ENCODE measurements at places on chromosomes 4 and X.
A peak's percentile ranks its signal among the peaks of the same experiment; 100 is the strongest.

- DNase-seq, result peak; percentile 52
Measured at GRCh38 chr4:1644891-1645657, 39.0 kb downstream of the FAM53A start.

GRCh38 chr4:5137927-5138326, 86.6 kb downstream of the STK32B start:
- no peak for DNase-seq

GRCh38 chr4:86879641-86880040, 12.6 kb downstream of the C4orf36 start:
- DNase-seq, result no peak

GRCh38 chr4:94345266-94345665, 2.6 kb upstream of the HPGDS start:
- no peak for DNase-seq

DNA sequence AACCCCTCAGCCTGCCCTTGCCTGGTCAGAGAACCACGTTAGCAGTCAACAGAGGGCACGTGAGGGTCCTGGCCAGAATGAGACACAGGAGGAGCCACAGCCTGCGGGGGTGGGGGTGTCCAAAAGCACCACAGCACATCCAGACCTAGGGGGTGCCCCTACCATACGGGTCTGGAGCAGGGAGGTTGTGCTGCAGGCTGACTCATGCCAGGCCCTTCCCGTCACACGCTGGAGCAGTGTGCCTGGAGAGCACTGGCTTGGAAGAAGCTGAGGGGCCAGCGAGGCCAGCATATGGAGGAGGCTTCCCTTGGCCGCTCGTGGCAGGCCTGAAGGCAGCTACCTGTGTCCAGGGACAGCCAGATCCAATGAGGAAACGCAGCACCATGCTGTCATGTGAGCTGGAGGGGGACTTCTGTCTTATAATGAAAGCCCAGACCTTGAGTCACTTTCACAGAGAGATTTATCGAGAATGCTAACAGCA, 1.5 kb upstream of the IRAK1 start:
- no peak for DNase-seq

DNA sequence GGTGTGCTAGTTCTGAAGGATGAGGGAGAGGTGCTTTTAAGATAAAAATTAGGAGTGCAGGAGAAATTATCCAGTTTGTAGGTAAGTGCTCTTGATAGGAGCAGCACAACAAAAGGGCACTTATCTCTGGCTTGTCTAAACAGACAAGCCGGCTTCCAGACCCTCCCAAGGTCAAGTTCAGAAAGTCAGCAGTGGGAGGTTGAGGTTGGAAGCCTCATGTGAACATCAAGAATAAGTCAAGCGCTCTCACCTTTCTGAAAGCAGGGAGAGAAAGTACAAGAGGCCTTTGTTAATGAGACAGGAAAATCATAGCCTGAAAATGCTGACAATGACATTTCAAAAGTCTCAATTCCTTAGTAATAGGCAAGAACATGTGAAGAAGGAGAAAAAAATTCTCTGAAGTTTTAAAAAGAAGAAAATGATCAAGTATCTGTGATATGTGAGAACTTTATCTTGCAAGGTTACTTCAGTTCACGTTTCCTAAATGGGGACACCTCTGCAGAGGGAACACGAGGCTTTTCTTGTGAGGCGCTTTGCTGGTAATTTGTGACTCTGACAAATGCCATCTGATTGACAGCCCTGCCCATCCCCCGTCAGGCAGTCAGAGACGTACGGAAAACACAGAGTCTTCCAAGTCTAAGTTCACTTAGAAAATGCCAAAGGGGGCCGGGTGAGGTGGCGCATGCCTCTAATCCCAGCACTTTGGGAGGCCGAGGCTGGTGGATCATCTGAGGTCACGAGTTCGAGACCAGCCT, 62.2 kb downstream of the TIGD2 start:
- DNase-seq, result no peak

- DNase-seq, result no peak
Measured at GRCh38 chr4:24511371-24512063, 72.8 kb downstream of the DHX15 start.

GRCh38 chr4:74623041-74623440, 171.3 kb downstream of the BTC start:
- peak; percentile 36 for DNase-seq

DNA sequence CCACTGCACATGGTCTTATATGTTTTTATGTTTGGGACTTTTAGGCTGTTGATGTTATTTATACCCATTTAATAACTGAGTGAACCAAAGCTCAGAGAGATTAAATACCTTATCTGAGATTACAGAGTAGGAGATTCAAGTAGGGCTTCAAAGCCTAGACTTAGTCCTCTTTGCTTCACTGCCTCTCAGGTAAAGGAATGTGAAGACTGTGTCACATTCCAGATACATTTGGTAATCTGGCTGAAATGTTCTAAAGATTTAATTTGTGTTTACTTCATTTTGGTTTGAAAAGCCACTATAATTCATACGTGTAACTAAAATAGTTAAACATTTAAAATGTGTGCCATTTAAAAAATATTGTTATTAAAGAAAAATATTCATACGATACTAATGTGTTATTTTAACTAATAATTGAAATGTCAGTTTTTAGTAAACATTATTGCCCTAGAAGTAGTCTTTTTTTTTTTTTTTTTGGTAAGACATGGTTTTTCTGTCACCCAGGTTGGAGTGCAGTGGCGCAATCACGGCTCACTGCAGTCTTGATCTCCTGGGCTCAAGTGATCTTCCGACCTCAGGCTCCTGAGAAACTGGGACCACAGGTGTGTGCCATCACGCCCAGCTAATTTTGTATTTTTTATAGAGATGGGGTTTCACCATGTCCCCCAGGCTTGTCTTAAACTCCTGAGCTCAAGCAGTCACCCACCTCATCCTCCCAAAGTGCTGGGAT, 54.3 kb downstream of the WWC2 start:
- no peak for DNase-seq

GRCh38 chr4:138199568-138200235, 42.4 kb downstream of the SLC7A11 start:
- no peak for DNase-seq

DNA sequence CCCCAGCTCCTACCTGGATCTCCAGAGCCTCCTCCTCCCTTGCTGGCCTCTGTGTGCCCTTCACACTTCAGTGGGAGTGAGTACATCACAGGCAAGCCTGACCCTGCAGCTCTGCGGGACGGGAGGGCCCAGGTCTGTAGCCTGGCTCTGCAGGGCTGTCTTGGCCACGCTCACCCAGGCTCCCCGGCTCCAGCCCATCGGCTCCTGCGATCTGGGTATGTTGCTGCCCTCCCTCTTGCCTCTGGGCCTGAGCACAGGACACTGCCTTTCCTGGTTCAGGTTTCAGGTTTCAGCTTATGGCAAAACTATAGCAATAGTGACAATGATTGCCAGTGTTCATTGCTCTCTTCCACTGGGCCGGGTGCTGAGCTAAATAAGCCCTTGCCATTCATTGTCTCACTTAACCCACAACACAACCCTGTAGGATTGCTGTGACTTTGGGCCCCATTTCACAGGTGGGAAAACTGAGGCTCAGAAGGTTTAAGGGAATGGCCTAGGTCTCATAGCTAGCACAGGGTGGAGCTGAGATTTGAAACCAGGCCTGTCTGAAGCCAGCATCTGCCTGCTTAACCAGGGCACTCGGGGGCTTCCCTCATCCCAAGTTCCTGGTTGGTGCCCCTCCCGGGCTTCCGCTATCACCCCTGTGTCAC, 44.6 kb upstream of the SORCS2 start:
- DNase-seq, result no peak

- no peak for DNase-seq
Measured at GRCh38 chr4:54585321-54586000, 72.3 kb upstream of the KIT start.

- no peak for DNase-seq
Measured at GRCh38 chr4:17366496-17366895, 145.4 kb downstream of the QDPR start.

Measured in SJCRH30 (cell line).